ENCODE measurements at places on chromosomes 4 and X.

DNA sequence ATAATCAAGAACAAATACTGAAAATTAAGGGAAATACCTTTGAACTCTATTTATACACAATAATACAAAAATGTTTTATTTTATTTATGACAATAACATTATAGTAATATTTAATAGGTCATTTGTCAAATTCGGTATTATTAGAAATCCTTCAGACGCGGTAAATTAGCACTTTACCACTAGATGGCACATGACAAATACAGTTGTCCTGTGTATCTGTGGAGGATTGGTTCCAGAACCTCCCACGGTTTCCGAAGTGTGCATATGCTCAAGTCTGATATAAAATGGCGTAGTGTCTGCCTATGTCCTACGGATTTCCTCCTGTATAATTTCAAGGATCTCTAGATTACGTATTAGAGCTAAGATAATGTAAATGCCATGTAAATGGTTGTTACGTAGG lies 8.1 kb upstream of the LINC00632 start:
- DNase-seq = no peak

- no peak for DNase-seq
These were observed 20.0 kb upstream of the FGFBP2 start for GRCh38 chr4:15982842-15983524.

GRCh38 chr4:76874176-76874575 lies 23.8 kb downstream of the SOWAHB start:
- DNase-seq = no peak

GRCh38 chr4:139054791-139055505 lies 39.4 kb downstream of the NOCT start:
- DNase-seq = no peak

GRCh38 chrX:104659005-104659744 lies 93.2 kb downstream of the IL1RAPL2 start:
- DNase-seq = no peak

- DNase-seq = no peak
These were observed 10.1 kb downstream of the RBPJ start for GRCh38 chr4:26330946-26331345.

DNA sequence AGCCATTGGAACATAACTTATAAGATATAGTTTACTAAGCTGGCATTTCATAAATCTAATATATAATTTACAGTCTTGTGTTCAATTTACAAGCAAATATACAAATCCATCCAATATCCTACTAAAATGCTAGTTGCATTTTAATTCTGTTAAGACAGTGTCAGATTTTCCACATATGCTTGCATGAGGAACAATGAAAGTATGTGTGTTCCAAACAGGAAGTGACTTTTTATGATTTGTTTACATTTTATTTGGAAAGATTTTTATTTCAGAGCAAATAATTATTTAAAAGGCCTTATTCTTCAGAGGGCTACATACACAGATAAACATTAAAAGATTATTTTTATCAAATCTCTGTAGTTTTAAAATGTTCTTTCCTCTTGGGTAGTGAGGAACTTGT lies 130.1 kb downstream of the KLHL34 start:
- DNase-seq = no peak

GRCh38 chrX:21666679-21667078 lies 8.5 kb upstream of the KLHL34 start:
- DNase-seq = no peak

DNA sequence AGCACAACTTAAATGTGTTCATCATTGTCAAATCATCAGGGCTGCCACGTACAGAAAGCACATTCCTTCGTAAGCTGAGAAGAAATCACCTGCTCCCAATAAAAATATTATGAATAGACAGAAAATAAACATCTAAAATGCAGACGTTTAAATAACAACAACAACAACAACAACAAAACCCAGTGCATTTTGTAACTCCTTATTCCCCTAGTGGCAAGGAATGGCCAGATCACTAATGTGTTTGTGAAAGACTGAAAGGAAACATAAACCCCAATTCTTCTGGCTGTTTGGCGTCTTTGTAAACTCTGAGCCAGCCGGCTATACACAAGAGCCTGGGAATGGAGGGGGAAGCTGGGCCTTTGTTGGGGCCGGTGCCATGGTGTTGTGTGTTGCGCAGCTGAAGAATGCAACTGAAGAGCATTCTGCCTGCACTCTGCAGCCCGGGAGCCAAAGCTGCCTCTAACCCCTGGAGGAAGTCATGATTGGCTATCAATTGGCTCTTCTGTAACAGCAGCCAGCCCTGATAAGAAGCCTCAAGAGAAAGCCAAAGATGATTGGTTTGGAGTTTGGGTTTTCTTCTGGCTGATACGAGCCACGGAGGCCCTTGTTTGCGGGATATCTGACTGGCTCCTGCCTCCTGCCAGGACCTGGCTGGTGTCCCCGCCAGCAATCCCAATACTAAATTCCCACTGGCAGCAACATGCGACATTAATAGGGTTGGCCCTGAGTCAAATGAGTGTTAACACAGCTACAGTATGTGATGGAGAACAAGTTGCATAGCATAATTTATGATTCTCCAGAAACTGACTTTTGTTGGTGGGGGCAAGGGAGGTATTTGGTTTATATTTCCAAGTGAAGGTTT lies 89.7 kb upstream of the TFDP3 start:
- DNase-seq = no peak

- no peak for DNase-seq
These were observed 840 bp upstream of the RPL34 start for GRCh38 chr4:108619372-108620100.

DNA sequence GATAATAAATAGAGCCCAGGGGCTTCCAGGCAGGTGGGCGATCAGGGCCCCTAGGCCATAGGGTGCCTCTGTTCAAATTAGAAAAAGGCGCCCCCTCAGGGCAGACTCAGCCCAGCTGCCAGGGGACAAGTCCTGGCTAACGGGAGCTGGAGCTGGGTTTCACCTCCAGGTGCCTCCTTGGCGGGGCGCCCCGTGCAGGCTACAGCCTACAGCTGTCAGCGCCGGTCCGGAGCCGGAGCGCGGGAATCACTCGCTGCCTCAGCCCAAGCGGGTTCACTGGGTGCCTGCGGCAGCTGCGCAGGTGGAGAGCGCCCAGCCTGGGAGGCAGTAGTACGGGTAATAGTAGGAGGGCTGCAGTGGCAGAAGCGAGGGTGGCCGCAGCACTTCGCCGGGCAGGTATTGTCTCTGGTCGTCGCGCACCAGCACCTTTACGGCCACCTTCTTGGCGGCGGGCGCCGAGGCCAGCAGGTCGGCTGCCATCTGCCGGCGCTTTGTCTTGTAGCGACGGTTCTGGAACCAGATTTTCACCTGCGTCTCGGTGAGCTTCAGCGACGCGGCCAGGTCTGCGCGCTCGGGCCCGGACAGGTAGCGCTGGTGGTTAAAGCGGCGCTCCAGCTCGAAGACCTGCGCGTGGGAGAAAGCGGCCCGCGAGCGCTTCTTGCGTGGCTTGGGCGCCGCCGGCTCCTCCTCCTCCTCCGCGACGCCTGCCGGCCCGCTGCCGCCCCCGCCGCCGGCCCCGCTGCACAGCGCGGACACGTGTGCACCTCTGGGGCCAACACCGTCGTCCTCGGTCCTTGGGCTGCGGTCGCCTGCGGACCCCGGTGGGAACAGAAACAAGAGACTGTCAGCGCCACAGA lies 2.4 kb downstream of the NKX3-2 start:
- DNase-seq = no peak

GRCh38 chrX:68086709-68087108 lies 346.6 kb downstream of the OPHN1 start:
- DNase-seq = no peak

GRCh38 chr4:3529363-3529762 lies 2.9 kb downstream of the LRPAP1 start:
- no peak for DNase-seq

- no peak for DNase-seq
These were observed 2.3 kb upstream of the NHSL2 start for GRCh38 chrX:71908387-71908786.

DNA sequence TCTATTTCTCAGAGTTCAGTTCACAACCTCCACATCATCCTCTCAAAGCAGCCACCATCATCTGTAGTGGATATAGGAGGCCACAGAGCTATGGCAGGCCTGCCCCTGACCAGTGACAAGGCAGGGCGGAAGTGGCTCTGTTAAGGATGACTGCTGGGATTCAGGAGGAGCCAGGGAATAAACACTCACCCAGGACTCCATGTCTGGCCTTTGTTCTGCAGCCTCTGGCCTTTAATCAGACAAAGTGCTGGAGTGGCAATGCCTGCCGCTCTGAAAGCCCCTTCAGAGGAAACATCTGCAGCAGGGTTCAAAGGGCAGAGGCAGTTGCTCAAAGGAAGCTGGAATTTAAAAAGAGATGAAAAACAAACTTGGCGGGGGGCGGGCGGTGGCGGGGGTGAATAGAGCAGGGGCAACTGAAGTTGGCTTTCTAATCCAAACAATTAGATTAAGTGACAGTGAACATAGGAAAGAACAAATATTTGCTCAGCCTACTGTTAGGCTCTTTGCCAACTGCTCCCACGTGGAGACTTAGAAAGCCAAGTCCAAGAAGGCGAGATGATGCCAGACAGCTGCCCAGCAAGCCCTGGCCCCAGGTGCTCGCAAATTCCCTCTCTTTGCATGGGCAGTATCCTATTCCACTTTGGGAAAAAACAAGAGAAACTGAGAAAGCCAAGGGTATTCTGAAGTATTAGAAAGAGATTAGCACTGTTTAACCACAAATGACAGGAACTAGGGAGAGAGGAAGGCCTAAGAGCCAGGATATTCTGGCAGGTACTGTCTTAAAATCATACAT lies 5.5 kb downstream of the MPP1 start:
- no peak for DNase-seq

DNA sequence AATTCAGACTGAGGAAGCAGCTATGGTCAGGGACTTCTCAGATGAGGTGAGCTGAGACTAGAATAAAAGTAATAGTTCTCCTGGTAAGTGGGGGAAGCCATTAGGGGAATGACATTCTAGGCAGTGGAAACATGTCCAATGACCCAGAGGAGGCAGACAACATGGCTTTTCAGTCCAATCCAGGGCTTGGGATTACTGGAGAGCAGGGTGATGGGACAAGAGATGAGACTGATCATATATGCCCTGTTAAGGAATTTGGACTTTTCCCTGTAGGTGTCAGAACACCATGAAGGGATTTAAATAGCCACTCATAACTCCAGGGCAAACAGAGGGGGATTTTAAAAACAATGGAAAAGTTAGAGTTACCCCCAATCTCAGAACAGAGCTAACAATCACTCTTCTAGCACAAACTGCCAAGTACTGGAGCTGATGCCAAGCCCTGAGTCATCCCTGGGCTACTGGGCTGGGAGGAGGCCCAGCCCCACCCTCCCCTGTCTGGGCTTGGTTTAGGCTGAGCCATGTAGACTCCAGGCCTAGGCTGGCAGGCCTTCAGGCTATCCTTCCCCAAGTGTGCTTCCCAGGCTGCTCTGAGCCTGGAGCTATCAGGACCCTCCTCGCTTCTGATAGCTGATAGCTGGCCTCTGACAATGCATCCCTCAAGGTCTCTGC lies 22.7 kb upstream of the MSN start:
- no peak for DNase-seq

DNA sequence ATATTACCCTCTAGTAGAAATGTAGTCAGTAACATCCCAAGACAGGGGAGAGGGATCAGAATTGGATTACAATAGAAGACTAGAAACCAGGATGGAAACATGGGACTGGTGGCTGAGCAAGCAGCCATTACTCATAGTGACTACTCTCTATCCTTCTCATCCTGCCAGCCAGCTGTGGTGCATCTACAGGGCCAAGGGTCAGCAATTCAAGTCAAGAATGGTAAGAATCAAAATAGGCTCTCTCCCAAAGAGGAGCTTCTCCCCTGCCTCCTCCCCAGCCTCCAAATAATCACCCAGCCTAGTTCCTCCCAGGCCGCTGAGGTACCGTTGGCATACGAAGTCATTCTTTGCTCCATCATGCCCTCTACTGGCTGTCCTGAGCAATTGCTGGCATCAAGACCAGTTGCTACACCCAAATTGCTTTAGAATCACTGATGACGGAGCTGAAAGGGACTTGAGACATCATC lies 19.4 kb downstream of the AWAT2 start:
- DNase-seq = no peak

DNA sequence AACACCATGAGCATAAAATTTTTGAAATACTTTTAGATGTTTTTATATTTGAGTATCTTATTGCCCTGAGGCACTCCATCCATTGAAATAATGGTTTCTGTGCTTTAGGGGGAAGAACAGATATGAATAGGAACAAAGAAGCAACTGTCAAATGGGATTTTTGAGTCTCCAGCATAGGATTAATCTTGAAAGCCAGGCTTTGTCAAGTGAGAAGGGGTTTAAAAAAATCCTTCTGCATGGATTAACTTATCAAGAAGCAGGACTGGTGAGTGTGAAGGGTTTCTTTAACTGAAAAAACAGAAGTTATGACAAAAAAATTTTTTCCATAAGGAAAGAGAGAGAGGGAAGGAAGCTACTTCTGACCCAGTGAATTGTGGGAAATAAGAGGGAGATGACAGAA lies 7.6 kb upstream of the NUDT9 start:
- DNase-seq = no peak

- DNase-seq = no peak
These were observed 78.9 kb downstream of the NDST3 start for GRCh38 chr4:118113220-118113619.

GRCh38 chrX:136397001-136397400 lies 90.7 kb upstream of the BRS3 start:
- no peak for DNase-seq

- DNase-seq = no peak
These were observed 2.0 kb upstream of the ZNF185 start for GRCh38 chrX:152895724-152896420.

- DNase-seq = no peak
These were observed 51.8 kb downstream of the LRP2BP start for GRCh38 chr4:185343726-185344581.

DNA sequence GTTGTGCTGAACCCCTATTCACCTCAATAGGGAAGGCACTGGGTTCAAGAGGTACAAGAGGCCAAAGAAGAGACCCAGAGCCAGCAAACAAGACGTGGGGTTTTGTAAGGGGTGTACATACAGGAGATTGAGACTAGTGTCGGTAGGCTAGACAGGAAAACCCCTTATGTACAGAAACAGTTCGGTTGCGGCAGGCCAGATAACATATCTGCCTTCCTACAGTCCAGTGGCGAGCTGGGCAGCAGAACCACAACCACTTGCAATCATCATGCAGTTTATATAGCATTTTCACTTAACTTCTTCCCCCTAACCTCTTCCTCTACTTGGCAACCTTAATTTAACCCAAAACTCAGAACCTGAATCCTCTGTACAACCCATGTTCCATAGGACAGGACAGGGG lies 422.2 kb downstream of the PDHA2 start:
- no peak for DNase-seq

GRCh38 chrX:153816831-153817690 lies 13.3 kb downstream of the PDZD4 start:
- DNase-seq = no peak

- DNase-seq = no peak
These were observed 14.2 kb upstream of the CPE start for GRCh38 chr4:165364452-165365080.

- DNase-seq = no peak
These were observed 96.8 kb downstream of the AKAP4 start for GRCh38 chrX:50103866-50104566.

GRCh38 chr4:56475917-56476316 lies 8.5 kb downstream of the SRP72 start:
- DNase-seq = no peak

All from stimulated activated CD8-positive, alpha-beta memory T cell treated with anti-CD3 and anti-CD28 coated beads, Interleukin-4, amount 100 ng/mL, for 1 hour (primary cell).